GM13977 (cell line): ENCODE measurements at places on chromosomes 5 and 9.

- no peak for DNase-seq
Observed at GRCh38 chr9:95379630-95380029, 62.1 kb upstream of the FANCC start.

- no peak for DNase-seq
Observed at GRCh38 chr5:54608423-54609085, 91.0 kb downstream of the SNX18 start.

- DNase-seq: no peak
Observed at GRCh38 chr5:87307796-87308423, 40.2 kb downstream of the RASA1 start.

DNA sequence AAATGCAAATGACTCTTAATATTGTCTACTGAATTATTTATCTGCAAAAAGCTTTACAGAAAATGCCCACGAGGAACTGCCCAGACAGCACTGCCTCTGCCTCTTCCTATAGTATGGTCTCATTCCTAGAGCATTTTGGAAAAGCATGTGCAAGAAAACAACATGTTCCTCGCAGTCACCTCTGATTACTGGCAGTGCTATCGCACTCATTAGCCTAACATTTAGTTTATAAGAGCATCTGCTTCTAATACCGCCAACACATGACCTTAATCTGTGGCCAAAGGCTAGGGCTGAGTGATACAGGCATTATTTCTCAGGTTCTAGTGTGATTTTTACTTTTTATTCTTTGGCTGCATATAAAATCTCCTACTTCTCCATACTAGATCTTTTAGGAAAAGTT, 259.2 kb downstream of the FBXL17 start:
- DNase-seq: no peak

- DNase-seq: no peak
Observed at GRCh38 chr5:6431214-6432195, 17.2 kb upstream of the UBE2QL1 start.

- DNase-seq: no peak
Observed at GRCh38 chr5:14250748-14251701, 107.9 kb downstream of the TRIO start.
